ENCODE measurements at places on chromosomes 1 and 21.

GRCh38 chr1:59026472-59026948 lies 242.7 kb upstream of the JUN start:
- no peak for DNase-seq

DNA sequence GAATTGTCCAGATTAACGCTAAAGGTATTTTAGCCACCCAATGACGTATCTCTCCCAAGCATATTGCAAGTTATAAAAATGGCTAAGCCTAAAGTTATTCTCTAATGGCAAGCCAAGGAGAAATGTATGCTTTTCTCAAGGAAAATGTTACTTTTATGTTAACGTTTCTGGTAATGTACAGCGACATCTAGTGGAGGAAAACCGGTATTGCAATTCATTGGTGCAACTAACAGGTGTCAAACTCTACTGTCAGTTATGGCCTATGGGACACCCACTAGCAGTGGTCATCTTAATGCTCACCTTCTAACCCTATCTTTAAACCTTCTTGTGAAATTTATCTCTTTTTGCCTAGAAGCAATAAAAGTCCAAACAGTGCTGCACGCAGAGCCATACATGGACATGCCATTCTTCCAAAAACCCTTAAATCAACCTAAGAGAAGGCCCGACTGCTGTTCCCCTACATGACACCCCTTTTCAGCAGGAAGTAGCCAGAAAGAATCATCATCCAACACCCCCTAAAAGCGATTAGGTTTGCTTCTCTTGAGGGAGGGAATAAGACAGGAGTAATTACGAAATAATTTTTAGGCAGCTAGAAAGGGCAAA lies 68.7 kb upstream of the LRIF1 start:
- no peak for DNase-seq

GRCh38 chr1:23114424-23115079 lies 54.1 kb downstream of the LUZP1 start:
- DNase-seq: no peak

DNA sequence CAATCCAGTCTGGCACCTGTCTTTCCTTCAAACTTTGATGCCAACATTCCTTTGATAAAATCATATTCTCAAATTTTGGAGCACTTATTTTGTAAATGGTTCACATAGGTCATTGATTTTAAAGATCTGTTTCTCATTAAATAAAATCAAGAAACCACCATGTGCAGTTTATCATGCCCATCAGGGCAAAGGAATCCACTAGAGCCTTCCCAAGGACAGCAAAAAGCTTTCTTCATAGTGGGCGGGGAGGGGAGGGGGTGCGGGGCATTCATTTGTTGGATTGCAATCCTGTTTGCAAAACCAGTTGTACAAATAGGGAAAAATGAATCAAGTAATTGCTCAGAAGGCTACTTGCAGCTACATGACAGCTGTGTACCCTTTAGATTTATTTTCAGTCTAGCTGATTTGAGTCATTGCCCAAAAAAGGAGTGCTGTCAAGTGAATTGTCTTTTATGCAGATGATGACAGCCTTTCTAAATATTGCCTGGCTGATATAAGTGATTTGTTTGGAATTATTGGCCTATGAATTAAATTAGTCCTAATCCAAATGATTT lies 23.0 kb downstream of the LRRC8B start:
- no peak for DNase-seq

- no peak for DNase-seq
Measured at GRCh38 chr1:206794294-206794908, 22.1 kb upstream of the IL10 start.

DNA sequence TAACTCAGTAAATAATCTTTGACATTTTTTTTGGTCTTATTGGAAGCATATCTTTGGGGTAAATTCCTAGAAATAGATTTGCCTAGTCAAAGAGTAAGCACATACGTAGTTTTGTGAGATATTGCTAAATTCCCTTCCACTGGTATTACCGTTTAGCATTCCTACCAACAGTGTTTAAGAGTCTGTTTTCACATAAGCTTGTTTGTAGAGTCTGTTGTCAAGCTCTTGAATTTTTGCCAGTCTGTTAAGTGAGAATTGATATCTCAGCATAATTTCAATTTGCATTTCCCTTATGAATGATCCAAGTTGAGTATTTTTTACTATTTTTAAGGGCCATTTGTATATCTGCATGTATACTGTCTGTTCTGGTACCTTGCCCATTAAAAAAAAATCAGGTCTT lies 37.0 kb upstream of the MPC2 start:
- no peak for DNase-seq

GRCh38 chr1:115077984-115078330 lies 11.3 kb downstream of the TSPAN2 start:
- no peak for DNase-seq

- DNase-seq: no peak
Measured at GRCh38 chr1:202281316-202282024, 60.3 kb downstream of the UBE2T start.

- no peak for DNase-seq
Measured at GRCh38 chr1:71270394-71270915, 189.6 kb upstream of the ZRANB2 start.

DNA sequence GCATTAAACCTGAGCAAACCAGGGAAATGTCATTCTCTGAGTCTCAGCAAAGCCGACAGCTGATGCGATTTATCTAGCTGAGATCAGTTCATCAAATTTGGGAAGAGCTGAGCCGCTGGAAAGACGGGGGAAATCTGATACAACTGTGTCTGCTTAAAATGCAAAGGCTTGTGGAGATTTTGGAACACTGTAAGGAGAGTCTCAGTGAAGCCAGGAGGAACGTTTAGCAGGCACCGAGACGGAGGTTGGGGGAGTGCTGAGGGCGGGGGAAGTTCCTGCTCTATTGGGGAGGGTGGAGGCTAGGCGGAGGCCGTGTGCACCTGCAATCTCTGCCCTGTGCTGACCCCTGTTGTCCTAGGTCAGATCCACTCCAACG lies 143.2 kb upstream of the CSF3R start:
- DNase-seq: no peak

DNA sequence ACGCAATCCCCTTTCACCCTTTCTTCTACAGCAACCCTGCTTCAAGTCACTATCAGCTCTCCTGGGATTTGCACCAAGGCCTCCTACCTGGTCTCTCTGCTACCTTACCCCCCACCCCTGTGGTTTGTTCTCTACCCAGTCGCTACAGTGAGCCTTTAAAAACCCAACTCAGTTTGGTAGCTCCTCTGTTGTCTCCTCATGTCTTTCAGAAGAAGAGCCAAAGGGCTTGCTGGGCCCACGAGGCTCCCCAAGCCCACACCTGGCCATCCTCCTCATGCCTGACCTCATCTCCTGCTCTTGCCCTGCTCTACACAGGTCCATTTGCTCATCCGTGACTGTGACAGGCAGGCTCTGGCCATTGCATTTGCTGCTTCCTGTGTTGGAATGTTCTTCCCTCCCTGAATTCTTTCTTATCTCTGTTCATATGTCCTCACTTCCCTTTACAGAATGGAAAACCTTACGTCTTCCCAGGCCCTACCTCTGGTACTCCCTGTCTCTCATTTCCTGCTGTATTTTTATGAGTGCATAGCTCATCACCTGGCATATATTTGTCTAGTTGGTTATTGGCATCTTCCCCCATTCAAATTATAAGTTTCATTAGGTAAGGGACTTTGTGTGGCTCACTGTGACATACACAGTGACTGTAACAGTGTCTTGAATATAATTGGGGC lies 3.3 kb downstream of the RGS16 start:
- no peak for DNase-seq

DNA sequence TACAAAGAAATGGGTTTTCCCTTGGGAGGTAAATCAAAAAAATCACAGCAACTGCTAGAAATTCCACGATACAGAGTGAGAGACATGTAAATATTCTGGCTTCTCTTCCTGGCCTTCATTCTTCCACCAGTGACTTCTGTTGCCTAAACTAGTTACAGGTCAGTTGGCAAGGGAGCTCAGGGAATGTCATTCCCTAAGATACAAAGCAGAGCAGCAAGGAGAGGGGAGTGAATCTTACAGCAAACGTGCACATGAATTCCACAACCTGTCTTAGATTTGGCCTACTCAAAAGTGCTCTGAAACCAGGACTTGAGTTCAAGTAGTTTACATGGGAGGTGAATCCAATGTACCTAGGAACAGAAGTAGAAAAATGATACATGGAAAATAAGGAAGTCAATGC lies 445.3 kb upstream of the LRRC7 start:
- DNase-seq: no peak

- no peak for DNase-seq
Measured at GRCh38 chr1:228650141-228650540, 85.1 kb upstream of the RHOU start.

- DNase-seq: no peak
Measured at GRCh38 chr1:230277201-230278025, 148.7 kb downstream of the PGBD5 start.

- DNase-seq: no peak
Measured at GRCh38 chr1:215584389-215584788, 17.3 kb downstream of the KCTD3 start.

- no peak for DNase-seq
Measured at GRCh38 chr1:44288883-44289282, 66.2 kb downstream of the ERI3 start.

GRCh38 chr21:31543191-31543590 lies 116.3 kb upstream of the SOD1 start:
- no peak for DNase-seq

DNA sequence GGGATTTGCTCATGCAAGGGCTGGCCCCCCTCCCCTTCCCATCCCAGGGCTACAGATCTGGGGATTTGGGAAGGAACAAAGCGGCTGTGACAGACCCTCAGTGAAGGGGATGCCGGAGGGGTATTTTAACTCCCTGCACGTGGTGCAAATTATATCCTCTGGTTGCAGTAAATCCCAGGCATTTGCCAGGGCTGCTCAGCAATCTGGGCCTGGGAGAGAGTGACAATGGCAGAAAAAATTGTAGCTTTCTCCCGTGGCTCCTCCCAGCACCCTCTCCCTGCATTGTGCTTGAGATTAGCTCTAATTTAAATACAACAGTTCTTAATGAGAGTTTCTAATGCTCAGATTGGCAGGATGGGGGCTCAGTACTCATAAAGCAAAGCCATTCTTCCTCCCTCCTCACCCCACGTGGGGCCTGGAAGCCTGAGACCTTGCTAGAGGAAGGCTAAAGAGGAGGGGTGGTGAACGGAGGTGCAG lies 129.9 kb upstream of the CD34 start:
- no peak for DNase-seq

- no peak for DNase-seq
Measured at GRCh38 chr1:245585252-245585959, 430.6 kb downstream of the KIF26B start.

DNA sequence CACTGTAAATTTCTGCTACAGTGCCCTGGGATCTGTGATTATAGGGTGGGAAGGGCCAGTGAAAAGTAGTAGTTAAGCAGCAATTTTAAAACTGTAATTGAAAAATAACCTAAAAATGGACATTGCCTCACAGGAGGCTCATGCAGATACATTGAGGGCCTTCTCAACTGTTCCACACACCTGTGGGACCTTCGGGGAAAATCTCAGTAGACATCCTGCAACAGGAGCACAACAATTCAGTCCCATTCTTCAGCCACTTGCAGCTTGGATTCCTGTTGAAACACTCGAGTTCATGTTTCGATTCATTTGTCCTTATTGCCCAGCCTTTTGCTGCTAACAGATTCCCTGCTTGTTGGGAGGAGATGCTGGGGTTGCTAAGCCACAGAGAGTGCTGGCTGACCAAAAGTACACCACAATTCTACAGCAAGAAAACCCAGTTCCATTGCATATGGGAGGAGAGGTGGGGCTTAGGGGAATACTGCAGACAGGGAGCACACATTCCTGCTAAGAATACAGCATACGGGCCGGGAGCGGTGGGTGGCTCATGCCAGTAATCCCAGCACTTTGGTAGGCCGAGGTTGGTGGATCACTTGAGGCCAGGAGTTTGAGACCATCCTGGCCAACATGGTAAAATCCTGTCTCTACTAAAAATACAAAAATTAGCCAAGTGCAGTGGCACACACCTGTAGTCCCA lies 4.5 kb downstream of the TMCC2 start:
- DNase-seq: no peak

Measured in activated T-helper 1 cell treated with Interleukin-2 at 50 U/mL for 16 hours (primary cell).